Stimulated activated CD4-positive, alpha-beta T cell treated with anti-CD3 and anti-CD28 coated beads, Interleukin-1b, Interleukin-23, amount 100 ng/mL, for 1 hour (primary cell): ENCODE measurements at places on chromosomes 2 and 18.
A peak's percentile ranks its signal among the peaks of the same experiment; 100 is the strongest.

DNA sequence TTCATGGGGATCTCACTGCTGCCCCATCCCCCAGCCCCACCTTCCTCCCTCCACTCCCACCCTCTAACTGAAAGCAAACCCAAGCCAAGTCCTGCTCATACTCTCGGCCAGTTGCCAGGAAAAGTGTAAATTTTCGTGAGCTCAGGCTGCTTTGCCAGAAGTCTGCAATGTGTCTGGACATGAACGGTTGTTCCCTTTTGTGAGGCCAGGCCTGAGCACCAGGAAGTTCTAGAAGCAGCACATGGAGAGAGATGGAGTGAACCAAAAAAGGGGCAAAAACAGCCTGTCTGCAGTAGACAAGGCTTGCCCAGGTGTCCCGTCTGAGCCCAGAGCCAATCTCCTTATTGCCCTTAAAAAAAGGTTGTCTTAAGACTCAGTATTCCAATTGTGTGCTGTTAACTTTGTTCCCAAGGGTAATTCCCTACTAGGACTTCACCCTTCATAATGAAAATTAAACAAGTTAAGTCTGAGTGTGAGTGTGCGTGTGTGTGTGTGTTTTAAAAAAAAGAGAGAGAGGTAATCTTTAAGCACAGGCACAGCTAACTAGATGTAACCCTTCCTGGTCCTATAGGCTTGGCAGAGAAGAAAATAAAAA, 247.1 kb downstream of the BCL11A start:
- DNase-seq: no peak

DNA sequence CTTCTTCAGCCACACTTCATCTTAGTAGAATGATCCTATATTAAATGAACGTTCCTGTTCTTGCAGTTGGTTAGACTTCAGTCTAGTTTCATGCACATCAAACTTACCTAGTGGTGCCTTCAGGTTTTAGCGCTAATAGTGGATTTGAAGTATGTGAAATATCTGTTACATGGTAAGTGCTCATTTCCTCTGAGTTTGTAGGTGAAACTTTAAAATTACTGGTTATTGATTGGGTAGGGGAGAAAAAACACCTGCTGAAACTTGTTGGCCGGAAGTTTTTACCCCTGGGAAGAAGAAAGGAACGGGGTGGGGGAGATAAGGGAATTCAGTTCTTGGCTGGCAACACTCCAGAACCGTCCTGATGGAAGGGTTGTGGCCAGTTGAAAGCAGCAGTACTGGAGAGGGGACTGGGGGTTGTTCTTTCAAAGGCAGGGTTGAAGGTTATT, 112.8 kb downstream of the SPTBN1 start:
- no peak for DNase-seq

GRCh38 chr2:235746257-235746934, 252.6 kb downstream of the AGAP1 start:
- DNase-seq: peak; percentile 6

DNA sequence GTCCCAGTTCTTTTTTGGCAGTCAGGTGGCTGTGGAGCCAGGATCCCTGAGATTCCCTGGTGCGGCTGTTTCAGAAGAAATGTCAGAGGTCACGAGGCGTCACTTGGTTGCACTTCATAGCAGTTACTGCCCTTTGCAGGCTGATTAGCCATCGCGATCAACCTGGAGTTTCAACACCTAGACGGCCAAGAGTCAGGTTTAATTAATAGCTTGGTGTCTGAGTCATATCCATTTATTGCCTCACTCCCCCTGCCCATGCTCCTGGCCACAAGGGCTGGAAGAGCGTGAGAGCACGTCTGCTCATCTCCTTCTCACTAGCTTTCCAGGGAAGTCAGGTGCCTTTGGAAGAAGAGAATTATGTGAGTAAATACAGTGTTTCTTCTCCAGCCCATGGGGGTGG, 552.3 kb downstream of the TSN start:
- no peak for DNase-seq

DNA sequence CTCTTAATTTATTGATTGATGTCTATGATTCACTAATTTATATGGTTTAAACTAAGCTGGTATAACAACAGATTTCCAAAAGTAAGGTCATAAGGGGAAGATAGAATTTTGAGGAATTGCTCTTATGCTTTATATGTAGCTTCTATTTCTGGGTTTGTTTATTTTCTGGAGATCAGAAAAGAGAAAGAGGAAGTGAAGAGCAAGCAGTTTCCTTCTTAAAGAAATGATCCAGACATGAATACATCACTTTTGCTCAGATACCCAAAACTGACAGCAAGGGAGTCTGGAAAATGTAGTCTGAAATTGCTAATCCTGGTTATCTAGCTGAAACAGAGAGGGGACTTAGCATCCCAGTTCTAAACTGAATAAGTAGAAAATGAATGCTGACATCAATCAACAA, 912.5 kb upstream of the CRIM1 start:
- DNase-seq: no peak

DNA sequence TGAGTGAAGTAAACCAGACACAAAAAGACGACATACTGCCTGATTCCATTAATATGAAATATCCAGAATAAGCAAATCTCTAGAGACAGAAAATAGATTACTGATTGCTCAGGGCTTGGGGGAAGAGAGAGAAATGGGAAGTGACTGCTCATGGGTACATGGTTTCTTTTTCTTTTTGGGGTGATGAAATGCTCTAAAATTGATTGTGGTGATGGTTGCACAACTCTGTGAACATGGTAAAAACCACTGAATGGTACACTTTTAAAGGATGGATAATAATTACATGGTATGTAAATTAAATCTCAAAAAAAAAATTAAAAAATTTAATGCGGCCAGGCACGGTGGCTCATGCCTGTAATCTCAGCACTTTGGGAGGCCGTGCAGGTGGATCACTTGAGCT, 39.3 kb downstream of the RPL31 start:
- DNase-seq: no peak

DNA sequence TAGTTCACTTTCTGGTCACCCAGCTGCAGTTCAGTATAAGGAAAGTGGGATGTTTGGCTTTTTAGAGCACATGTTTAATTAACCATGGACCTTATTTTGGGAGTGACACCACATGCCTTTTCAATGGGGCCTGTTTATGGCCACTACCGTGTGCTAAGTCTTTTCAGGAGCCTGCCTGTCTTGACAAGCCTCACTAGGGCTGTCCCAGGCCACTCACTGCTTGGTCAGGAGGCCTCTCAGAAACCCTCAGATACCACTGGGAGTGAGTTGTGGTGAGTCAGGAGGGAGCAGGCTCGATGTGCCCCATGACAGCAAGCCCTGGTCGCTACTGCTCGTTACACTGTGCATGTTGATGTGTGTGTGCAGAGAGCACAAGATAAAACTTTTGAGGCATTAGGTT, 123.0 kb downstream of the MAP4K4 start:
- no peak for DNase-seq

- DNase-seq: no peak
Measured at GRCh38 chr18:59966913-59967312, 67.1 kb downstream of the PMAIP1 start.

- no peak for DNase-seq
Measured at GRCh38 chr2:170123593-170123992, 54.4 kb upstream of the MYO3B start.

DNA sequence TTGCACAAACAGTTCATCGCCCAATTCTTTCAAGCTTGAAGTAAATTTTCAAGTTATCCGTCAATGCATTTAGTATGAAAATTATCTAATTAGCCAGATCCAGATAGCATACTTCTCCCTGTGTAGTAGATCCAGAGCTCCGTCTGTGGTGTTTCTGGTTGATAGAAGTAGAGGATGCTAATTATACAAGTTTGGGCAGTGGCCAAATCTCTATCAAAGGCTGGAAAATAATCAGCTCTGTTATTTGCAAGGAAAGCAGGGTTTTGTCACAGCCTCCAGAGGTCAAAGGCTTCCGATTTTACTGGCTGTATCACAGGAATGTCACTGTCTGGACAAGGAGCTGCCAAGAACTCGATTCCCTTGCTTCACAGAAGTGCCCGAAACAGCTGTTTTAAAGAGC, 28.6 kb downstream of the LRRC30 start:
- no peak for DNase-seq

- no peak for DNase-seq
Measured at GRCh38 chr18:75418293-75419005, 9.1 kb downstream of the SMIM21 start.

DNA sequence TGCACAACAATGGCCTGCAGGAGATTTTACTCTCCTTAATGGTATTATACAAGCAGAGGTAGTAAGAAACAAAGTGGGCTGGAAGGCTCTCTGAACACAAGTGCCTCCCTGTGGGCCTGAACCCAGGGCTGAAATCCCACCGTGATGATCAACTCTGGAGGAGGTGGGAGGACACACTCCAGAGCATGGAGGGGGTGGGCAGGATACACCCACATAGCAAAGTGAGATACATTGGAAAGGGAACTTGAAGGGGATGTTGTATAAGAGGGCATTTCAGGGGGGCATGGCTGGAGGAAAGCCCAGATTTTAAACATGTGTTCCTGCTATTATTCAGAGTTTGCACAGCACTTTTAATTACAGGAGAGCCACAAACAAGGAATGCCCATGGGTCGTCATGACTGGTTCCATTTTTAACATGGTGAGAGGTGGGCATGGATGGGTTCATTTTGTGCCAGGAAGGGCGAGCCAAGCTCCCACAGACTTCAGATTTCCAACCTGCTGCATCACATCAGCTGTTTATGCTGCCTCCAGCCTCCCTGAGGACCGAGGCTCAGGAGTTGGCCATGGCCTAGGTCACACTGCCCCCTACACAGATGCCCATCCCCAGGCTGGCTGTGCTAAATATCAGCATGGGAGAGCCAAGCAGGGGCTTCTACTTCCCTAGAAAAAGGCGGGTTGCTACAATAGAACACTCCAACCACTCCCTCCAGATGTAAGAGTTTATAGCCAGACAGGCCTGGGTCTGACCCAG, 416.2 kb upstream of the ID2 start:
- DNase-seq: no peak

- no peak for DNase-seq
Measured at GRCh38 chr2:13667415-13667757, 950.6 kb downstream of the TRIB2 start.

GRCh38 chr2:54109848-54110247, 5.6 kb upstream of the ACYP2 start:
- no peak for DNase-seq

DNA sequence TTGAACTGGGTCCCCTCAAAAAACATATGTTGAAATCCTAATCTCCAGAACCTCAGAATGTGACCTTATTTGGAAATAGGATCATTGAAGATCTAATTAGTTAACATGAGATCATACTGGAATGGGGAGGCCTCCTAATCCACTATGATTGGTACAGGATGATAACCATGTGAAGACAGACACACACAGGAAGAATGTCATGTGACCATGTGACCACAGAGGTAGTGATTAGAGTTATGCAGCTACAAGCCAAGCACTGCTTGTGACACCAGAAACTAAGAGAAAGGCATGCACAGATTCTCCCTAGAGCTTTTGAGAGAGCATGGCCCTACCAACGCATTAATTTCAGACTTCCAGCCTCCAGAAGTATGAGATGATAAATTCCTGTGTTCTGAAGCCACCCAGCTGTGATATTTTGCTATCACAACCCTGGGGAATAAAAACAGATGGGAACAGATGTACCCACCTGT, 47.0 kb upstream of the TGIF1 start:
- DNase-seq: no peak

DNA sequence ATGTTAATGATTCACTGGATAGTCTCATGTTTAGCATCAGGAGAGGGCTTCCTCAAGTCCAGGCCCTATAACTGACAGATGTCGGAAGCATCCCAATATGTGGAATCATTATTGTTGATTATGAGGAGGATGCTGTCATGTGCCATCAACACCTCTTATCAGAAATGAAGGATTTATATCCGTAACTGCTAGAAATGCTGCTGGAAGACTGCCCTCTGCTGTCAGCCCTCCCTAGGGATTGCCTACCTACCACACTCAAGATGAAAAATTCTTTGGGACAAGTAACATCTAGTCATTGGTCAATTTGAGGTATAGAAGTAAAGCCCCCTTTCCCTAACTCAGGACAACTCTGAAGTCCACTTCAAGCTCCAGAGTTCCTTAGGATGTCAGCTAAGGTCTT, 1166.5 kb upstream of the NXPH2 start:
- no peak for DNase-seq

- DNase-seq: peak; percentile 16
Measured at GRCh38 chr2:239927424-239927981, 97.6 kb downstream of the NDUFA10 start.

- no peak for DNase-seq
Measured at GRCh38 chr18:79545255-79545654, 134.3 kb upstream of the CTDP1 start.

DNA sequence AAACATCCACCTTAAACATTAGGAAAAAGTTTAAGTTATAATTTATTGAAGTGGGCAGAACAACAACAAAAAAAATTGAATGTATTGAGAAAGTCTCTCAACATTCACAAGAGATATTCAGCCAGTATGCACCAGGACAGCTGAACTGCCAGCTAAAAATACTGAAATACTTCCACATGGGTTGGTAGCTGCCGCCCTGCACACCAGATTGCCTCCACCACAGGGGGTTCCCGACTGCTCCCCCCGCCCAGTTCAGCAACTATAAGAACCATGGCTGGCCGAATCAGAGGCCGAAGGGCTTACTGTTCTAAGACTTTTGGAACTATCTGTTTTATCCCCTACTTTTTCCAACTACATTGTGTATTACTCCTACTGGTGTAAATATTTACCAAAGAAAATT, 150.0 kb upstream of the LRP1B start:
- DNase-seq: no peak

GRCh38 chr2:134368009-134368817, 114.3 kb downstream of the MGAT5 start:
- no peak for DNase-seq

GRCh38 chr18:10863026-10863425, 286.3 kb downstream of the PIEZO2 start:
- no peak for DNase-seq
